Testis (tissue), 5 donors: ENCODE measurements at places on chromosomes 16 and 17.

- no peak for DNase-seq
- no peaks in the 10 kb centered on the region for H3K27me3 ChIP-seq
- H3K4me1 ChIP-seq = peaks cover 27% of the 10 kb centered on the region
- H3K4me3 ChIP-seq = peak overlapping the region; percentile 88
- H3K27ac ChIP-seq = no peak overlapping the region
- no peaks in the 10 kb centered on the region for H3K36me3 ChIP-seq
Measured at GRCh38 chr17:44067545-44067940, 1.1 kb upstream of the LSM12 start.

- H3K4me1 ChIP-seq = no peaks in the 10 kb centered on the region
- no peaks in the 10 kb centered on the region for H3K27me3 ChIP-seq
- DNase-seq = no peak
Measured at GRCh38 chr17:32565401-32565800, 78.6 kb downstream of the CDK5R1 start.

DNA sequence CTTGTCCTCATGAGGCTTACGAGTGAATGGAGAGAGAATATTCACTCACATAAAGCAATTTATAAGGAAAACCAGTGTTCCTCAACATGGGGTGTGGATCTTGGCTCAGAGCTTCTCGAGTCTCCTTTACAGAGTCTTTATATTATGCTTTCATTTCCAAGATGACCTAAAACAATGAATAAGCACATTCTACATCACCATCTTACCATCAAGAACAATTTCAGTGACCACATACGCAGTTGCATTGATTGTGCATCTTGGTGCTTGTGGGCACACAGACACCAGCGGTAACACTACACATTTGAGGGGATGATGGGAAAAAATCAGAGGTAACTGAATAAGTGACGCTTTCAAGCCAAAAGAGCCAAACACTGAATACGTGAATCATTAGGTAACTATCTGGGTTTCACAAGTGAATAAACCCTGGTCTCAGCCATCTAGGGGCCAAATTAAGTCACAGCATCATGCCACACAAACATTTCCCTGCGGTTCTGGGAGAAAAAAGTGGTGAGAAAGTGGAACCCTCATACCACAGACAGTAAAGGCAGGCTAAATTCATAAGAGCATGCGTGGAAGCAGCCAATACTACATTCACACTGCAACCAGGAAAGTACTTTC lies 9.4 kb downstream of the CWC25 start:
- no peak for DNase-seq
- H3K36me3 ChIP-seq = no peaks in the 10 kb centered on the region
- H3K4me3 ChIP-seq = no peak overlapping the region
- no peaks in the 10 kb centered on the region for H3K4me1 ChIP-seq
- H3K27me3 ChIP-seq = no peaks in the 10 kb centered on the region
- no peak overlapping the region for H3K27ac ChIP-seq

- H3K27me3 ChIP-seq = no peaks in the 10 kb centered on the region
- H3K36me3 ChIP-seq = no peaks in the 10 kb centered on the region
- H3K4me3 ChIP-seq = no peak overlapping the region
- DNase-seq = no peak
- no peak overlapping the region for H3K27ac ChIP-seq
Measured at GRCh38 chr16:50991006-50991405, 160.1 kb downstream of the SALL1 start.

- no peak for DNase-seq
- H3K36me3 ChIP-seq = no peaks in the 10 kb centered on the region
- H3K4me3 ChIP-seq = no peak overlapping the region
- H3K27me3 ChIP-seq = no peaks in the 10 kb centered on the region
- H3K4me1 ChIP-seq = peaks cover 6% of the 10 kb centered on the region
- H3K27ac ChIP-seq = no peak overlapping the region
Measured at GRCh38 chr16:56732366-56732765, 2.4 kb downstream of the NUP93 start.

GRCh38 chr16:49524216-49524946 lies 150.8 kb downstream of the C16orf78 start:
- no peaks in the 10 kb centered on the region for H3K36me3 ChIP-seq
- H3K27me3 ChIP-seq = no peaks in the 10 kb centered on the region
- no peak overlapping the region for H3K4me3 ChIP-seq
- H3K4me1 ChIP-seq = peaks cover 20% of the 10 kb centered on the region

DNA sequence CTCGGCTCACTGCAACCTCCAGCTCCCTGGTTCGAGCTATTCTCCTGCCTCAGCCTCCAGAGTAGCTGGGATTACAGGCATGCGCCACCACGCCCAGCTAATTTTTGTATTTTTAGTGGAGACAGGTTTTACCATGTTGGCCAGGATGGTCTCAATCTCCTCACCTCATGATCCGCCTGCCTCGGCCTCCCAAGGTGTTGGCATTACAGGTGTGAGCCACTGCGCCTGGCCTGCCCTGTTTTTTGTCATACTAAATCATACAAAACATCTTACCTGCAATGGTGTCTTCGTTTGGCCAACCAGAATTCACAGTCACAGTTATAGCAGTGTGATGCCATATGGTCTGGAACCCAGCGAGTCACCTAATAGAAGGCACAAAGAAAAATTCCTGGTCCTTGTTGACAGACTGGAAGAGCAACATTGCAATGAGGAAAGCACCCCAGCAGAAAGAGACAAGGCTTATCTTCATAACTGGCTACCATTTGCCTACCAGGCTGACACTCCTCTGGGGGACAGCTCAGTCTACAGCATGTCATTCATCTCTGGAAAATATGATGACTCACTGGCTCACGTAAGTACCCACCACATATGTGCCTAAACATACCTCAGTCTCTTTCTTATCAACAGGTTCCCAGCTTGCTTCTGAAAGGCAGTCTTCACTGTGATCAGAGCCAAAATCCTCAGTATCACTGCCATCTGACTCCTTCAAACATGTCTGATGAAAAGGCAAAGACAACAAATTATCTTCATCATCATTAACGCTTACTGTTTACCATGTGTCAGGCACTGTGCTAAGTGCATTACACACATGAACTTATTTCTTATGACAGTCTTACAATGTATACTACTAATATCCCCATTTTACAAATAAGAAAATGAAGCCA lies 4.3 kb upstream of the HSF5 start:
- H3K4me3 ChIP-seq = no peak overlapping the region
- H3K4me1 ChIP-seq = peaks cover 21% of the 10 kb centered on the region
- no peaks in the 10 kb centered on the region for H3K36me3 ChIP-seq
- no peaks in the 10 kb centered on the region for H3K27me3 ChIP-seq
- no peak overlapping the region for H3K27ac ChIP-seq
- no peak for DNase-seq

- no peaks in the 10 kb centered on the region for H3K36me3 ChIP-seq
- peaks cover 6% of the 10 kb centered on the region for H3K4me1 ChIP-seq
- H3K27ac ChIP-seq = no peak overlapping the region
- H3K27me3 ChIP-seq = no peaks in the 10 kb centered on the region
- no peak for DNase-seq
Measured at GRCh38 chr17:29561554-29562517, 5.0 kb downstream of the ABHD15 start.

DNA sequence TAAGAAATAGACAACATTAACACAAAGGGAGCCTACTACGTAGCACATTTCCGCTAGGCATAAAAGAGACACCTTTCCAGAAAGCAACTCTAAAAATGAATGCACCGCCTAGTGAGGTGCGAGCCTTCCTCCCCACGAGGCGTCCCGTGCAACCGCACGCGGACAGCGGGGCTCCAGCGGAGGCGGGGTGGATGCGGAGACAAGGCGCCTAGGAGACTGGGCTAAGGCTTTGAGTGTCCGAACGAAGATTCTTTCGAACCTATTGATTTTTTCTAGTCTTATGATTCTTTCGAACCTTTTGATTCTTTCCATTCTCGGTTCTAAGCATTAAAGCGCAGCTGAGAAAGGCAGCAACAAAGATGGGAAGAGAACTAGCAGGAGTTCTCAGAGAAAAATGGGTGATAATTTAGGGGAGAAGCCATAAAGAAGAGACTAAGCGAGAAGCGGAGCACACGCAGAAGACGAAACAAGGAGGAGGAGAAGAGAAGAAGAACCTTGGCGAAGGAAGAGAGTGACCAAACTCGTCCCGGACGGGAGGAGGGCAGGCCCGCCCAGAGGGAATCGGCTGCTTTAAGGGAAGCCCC lies 394 bp upstream of the CPD start:
- peak overlapping the region; percentile 89 for H3K27ac ChIP-seq
- peaks cover 12% of the 10 kb centered on the region for H3K4me1 ChIP-seq
- H3K36me3 ChIP-seq = no peaks in the 10 kb centered on the region
- H3K4me3 ChIP-seq = peak overlapping the region; percentile 90
- H3K27me3 ChIP-seq = no peaks in the 10 kb centered on the region

DNA sequence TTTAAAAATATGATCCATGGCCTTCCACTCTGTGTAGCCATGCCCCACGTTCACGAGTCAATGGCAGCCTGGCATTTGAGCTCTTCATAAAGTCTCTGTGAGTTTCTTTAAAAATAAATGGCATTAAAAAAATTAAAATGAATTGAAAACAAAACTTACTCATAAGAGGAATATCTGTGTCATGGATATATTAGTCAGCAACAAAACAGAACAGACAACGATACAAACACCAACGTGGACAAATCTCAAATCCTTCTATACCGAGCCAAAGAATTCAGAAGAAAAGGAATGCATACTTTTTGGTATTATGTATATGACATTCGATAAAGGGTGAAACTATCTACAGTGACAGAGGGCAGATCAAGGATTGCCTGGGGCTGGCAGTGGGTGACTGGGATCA lies 8.2 kb upstream of the CMIP start:
- no peaks in the 10 kb centered on the region for H3K27me3 ChIP-seq
- H3K4me1 ChIP-seq = no peaks in the 10 kb centered on the region
- no peak overlapping the region for H3K4me3 ChIP-seq
- no peak for DNase-seq
- no peak overlapping the region for H3K27ac ChIP-seq
- H3K36me3 ChIP-seq = no peaks in the 10 kb centered on the region

DNA sequence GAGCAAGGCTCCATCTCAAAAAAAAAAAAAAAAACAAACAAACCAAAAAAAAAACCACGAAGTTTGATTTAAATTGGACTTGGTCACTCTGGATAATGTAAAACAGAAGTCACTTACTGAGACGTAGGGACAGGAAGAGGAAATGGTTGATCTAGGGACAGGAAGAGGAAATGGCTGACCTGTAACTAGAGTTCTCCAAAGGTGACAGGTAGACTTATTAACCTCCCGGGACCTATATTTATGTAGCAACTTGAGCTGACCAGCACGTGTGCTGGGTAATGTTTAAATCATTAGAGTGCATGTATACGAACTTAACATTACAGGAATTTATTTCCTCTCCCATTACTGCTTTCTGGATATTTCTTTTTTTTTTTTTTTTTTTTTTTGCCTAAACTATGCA lies 81.5 kb upstream of the DHX40 start:
- H3K4me1 ChIP-seq = no peaks in the 10 kb centered on the region
- no peak overlapping the region for H3K27ac ChIP-seq
- no peaks in the 10 kb centered on the region for H3K36me3 ChIP-seq
- no peak overlapping the region for H3K4me3 ChIP-seq
- H3K27me3 ChIP-seq = no peaks in the 10 kb centered on the region

DNA sequence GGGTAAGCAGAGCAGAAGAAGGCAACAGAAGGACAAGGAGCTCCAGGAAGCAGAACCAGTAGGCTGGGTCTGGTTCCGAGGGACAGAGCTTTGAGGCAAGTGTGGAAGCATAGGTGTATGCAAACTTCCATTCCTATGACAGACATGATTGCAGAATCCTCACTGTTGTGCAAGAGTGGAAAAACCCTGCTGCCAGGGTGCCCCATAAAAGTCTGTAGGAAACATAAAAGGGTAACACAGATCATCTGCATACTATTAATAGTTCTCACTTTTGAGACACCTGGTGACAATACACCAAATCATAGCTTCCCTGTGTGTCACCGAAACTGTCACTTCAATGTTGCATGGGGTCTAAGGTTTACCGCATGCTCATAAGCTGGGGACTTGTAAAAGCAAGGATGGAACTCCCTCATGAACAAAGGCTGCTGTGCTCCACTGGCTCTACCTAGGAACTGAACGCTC lies 39.7 kb downstream of the ARHGAP17 start:
- H3K36me3 ChIP-seq = no peaks in the 10 kb centered on the region
- peaks cover 11% of the 10 kb centered on the region for H3K4me1 ChIP-seq
- no peak overlapping the region for H3K27ac ChIP-seq
- peak; percentile 2 for DNase-seq
- no peaks in the 10 kb centered on the region for H3K27me3 ChIP-seq

- H3K4me3 ChIP-seq = no peak overlapping the region
- no peaks in the 10 kb centered on the region for H3K4me1 ChIP-seq
- no peaks in the 10 kb centered on the region for H3K27me3 ChIP-seq
Measured at GRCh38 chr16:74505011-74505410, 83.7 kb upstream of the CLEC18B start.

DNA sequence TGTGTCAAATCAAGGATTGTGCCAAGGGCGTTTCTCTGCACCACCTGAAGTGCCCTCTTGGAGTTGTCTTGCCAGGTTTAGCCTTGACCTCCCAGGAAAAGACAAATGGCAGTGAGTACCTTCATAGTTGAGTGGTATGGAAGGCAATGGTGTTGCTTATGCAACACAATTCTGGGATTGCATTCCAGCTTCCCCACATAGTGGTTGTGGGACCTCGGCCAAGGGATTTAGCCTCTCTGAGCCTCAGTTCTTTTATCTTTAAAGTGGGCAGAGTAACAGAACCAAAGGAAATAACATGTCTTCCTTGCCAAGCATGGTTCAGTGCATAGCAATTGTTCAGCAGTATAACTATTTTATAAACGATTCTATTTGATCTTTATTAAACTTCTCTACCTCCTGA lies 49.4 kb downstream of the CCDC42 start:
- H3K27me3 ChIP-seq = no peaks in the 10 kb centered on the region
- peaks cover 22% of the 10 kb centered on the region for H3K4me1 ChIP-seq
- H3K4me3 ChIP-seq = no peak overlapping the region
- DNase-seq = no peak
- no peaks in the 10 kb centered on the region for H3K36me3 ChIP-seq

GRCh38 chr17:61410141-61411010 lies 10.7 kb downstream of the TBX2 start:
- H3K36me3 ChIP-seq = no peaks in the 10 kb centered on the region
- peak overlapping the region; percentile 64 for H3K4me3 ChIP-seq
- peak; percentile 90 for DNase-seq
- H3K27me3 ChIP-seq = no peaks in the 10 kb centered on the region
- H3K4me1 ChIP-seq = peaks cover 16% of the 10 kb centered on the region
- peak overlapping the region; percentile 95 for H3K27ac ChIP-seq
